Femur (tissue), 1 donor: ENCODE measurements at places on chromosomes 1 and 21.

- DNase-seq, result no peak
Observed at GRCh38 chr1:219323426-219323825, 149.7 kb downstream of the LYPLAL1 start.

- no peak for DNase-seq
Observed at GRCh38 chr1:153251988-153252387, 7.5 kb upstream of the LORICRIN start.

GRCh38 chr1:161166669-161167548, 683 bp downstream of the PPOX start:
- DNase-seq, result peak; percentile 18

GRCh38 chr1:40895601-40896000, 33.4 kb upstream of the CITED4 start:
- no peak for DNase-seq

DNA sequence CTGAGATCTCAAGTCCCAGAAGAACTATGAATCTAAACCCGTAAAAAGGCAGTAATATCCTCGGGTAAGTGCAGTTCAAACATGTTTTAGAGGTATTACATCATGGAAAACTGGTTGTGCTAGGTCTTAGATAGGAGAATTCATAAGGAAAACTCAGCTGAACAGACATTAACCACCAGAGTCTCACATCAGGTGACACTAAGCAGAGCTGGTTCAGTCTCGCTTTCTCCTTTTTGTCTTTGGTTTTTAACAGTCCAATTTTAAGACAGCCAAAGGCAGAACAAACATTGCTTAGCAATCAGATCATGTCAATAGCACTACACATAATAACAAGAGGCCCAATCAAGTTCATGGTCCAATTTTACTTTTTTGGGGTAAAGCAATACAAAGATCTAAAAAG, 63.1 kb upstream of the MUTYH start:
- no peak for DNase-seq

- no peak for DNase-seq
Observed at GRCh38 chr1:8411803-8412182, 93.9 kb downstream of the SLC45A1 start.

GRCh38 chr21:15735409-15735808, 5.6 kb downstream of the USP25 start:
- no peak for DNase-seq

- no peak for DNase-seq
Observed at GRCh38 chr1:98322086-98322485, 339.4 kb upstream of the SNX7 start.

DNA sequence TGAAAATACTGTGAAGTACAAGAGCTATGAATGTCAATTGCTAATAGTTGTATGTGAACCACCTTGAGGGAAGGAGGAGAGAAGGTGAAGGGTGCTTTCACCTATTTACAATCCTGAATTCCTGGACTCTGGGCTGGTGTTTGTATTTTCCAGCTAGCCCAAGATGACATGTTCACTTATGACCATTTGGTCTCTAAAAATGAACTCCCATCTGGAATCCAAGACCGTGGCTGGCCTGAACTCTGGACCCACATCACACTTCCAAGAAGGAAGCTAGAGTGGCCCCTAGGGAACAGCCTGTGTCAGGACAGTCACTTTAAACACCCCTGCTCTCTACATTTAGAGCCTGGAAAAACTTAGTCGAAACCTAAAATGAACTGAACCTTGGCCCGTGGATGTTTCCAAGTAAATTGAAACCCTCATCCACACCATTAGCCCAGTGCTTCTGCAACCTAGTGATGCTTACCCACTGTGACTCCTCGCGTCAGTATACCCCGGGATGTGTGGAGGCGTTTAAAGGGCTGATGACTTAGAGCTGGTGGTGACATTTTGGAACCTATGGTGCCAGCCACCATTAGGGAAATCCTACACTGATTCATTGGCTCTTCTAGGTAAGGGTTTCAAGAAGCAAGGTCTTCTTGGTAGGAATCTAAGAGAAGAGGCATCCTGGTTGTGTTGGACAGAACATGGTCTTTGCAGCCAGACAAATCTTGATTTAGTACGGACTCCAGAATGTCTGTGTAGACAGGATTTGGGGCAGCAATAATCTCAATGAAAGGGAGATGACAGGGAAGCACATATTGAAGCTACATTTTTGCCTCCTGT, 171.5 kb upstream of the IRF2BP2 start:
- peak; percentile 59 for DNase-seq

GRCh38 chr1:230084408-230085177, 17.6 kb downstream of the GALNT2 start:
- peak; percentile 56 for DNase-seq

DNA sequence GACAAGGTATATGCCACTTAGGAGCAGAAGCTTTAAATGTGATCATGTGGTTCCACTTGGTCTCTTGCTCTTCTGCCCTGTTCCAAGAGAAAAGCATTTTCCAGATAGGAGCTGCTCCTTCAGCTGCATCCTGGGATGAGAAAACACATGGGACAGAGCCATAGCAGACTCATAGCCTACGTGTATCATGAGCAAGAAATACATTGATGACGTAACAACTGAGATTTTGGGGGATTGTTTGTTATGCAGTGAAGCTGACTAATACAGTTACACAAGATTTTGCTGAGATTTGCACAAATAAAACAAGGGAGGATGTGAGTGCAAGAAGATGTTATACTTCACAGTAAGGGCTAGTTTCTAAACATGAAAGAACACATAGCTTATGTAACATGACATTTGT, 36.0 kb upstream of the IRF2BP2 start:
- no peak for DNase-seq

- DNase-seq, result no peak
Observed at GRCh38 chr1:32701421-32701911, 1.1 kb downstream of the SYNC start.

DNA sequence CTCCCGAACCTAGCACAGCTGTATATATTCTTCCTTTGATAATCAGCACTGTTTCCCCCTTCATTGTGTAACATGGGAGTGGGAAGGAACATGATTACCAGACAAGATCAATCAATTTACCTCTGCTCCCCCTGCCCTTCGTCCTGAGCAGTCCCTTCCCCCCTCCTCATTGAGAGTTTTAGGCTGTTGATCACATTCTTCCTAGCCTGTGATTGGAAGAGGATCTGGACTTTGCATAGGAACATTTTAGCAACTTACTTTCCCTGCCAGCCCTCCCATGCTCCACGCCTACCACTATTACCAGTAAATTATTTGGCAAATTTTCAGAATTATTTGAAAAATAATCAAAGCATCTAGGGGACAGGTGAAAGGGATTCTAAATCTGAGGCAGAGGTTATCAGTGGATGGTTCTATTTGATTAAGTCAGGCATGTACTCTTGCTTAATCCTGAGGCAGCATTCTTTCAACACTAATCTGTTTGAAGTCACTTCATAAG, 62.7 kb upstream of the ABCD3 start:
- no peak for DNase-seq

DNA sequence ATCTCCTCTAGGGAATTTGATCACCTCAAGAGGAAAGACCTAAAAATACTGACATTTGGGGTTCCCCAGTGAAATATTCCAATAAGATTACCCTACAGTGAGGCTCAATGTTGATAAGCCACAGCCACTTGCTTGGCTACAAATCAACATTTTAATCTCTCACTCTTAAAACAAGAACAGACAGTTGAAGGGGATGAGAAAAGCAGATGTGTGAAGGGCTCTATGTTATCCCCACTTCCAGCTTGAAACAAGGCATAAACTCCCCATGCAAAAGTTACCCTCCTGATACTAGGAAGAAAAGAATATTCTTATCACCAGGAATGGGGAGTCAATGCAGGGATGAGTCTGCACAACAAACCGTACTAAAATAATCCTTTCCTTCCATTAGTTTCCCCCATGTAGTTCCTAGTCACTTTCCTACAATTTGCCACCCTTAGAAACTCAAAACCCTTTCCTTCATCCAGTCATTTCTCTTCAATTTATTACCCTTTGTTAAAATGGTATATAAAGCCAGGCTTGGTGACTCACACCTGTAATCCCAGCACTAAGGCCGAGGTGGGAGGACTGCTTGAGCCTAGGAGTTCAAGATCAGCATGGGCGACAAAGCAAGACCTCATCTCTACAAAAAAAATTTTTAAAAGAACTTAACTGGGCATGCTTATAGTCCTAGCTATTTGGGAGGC, 29.5 kb downstream of the LPGAT1 start:
- DNase-seq, result no peak

DNA sequence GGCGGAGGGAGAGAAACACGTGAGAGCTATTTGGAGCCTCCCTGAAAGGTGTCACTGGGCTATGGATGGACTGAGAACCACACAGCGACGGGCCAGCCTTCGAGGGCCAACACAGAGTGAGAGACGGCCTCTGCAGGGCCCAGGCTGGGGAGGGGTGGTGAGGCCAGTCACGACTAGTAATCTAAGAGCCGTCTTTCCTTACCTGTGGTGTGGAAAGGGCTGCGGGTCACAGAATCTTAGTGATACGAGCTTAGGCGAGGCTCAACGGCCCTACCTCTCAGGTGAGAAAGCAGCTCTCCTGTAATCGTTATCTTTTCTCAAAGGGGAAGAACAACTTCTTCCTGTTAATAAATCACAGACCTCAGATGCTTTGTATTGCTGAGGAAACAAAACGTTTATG, 33.4 kb upstream of the COX20 start:
- no peak for DNase-seq

GRCh38 chr1:40651138-40651857, 14.2 kb downstream of the RIMS3 start:
- no peak for DNase-seq

- no peak for DNase-seq
Observed at GRCh38 chr1:155334962-155335361, 14.3 kb downstream of the RUSC1 start.

DNA sequence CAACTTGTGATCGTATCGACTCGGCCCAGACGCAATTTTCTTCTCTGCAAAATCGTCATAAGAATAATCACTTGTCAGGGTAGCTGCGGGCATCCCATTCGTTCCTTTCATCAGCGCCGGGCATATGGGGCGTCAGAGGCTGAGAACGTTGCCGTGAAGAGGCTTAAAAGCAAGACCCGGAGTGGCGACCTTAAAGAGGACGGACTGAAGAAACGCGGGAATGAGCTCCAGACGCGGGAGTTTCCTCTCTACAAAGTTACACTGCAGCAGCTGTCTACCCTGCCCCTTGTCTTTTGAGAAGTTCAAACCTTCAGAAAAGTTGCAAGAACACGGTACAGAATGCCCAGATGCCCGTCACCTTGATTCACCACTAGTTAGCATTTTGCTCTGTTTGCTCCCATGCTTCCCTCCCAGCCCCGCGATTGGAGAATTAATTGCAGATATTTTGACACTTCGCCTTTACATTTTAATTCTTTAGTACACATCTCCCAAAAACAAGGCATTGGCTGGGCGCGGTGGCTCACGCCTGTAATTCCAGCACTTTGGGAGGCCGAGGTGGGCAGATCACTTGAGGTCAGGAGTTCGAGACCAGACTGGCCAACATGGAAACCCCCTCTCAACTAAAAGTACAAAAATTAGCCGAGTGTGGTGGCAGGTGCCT, 967 bp downstream of the CENPS start:
- DNase-seq, result no peak

DNA sequence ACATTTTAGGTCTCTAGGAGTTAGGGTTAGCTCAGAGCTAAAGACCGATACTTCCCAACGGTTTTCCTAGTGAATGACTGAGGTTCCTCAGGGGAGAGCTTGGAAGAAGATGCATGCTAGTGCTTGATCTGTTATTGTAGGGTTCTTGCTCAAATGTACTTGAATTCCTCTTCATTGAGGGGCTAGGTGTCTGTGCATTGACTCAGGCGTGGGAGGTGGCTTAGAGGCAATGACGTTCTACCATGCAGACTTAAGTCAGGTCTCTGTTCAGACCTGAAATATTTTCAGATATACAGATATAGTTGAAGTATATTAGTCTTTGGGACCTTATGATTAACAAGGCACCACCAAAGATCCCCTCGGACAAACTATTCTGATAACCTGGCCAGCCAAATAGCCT, 23.5 kb downstream of the S100A10 start:
- DNase-seq, result no peak

- no peak for DNase-seq
Observed at GRCh38 chr21:14716761-14717396, 170.8 kb upstream of the SAMSN1 start.
